Activated CD4-positive, alpha-beta T cell treated with anti-CD3 and anti-CD28 coated beads, Interleukin-2, amount 50 U/mL, for 1 hour (primary cell): ENCODE measurements at places on chromosomes 5 and 9.

- DNase-seq = no peak
These were observed 10.4 kb upstream of the DEPDC1B start for GRCh38 chr5:60710362-60710761.

GRCh38 chr9:130286072-130286770, 20.7 kb downstream of the HMCN2 start:
- no peak for DNase-seq

GRCh38 chr5:169161022-169161680, 139.8 kb downstream of the SLIT3 start:
- DNase-seq = no peak

DNA sequence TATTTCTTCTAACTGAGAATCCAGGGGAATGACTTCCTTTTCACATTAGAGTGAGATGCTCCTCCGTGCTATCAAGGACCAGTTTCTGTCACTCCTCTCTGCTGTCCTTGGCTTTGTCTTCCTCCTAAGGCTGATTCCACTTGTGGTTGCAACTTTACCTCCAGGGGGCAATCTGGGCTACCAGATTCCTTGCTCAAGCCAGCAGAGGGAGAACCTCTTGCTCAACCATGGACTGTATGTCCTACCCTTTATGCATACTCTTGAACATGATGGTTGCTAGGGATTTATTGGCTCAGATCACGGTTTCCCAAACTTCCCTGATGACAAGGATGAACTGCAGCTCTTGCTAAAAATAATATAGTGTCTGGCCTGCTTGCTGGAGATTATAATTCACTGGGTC, 24.0 kb downstream of the NNT start:
- DNase-seq = no peak

DNA sequence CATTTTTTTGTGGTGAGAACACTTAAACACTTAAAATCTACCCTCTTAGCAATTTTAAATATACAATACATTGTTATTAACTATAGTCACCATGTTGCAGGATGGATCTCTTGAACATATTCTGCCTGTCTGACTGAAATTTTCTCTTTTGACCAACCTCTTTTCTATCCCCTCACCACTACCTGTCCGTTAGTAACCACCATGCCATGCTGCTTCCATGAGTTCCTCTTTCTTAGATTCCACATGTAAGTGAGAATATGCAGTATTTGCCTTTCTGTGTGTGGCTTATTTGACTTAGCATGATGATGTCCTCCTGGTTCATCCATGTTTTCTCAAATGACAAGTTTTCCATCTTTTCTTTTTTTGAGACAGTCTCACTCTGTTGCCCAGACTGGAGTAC, 48.5 kb upstream of the NAA35 start:
- DNase-seq = no peak

DNA sequence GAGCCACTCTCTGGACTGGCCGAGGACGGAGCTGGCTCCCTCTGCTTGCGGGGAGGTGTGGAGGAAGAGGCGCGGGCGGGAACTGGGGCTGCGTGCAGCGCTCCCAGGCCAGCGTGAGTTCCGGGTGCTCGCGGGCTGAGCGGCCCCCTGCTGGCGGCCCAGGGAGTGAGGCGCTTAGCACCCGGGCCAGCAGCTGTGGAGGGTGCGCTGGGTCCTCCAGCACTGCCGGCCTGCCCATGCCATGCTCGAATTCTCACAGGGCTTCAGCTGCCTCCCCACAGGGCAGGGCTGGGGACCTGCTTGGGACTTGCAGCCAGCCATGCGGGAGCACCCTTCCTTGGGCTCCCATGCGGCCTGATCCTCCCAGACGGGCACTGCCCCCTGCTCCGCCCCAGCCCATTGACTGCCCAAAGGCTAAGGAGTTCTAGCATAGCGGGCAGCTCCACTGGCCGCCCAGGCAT, 416.9 kb downstream of the MRPS30 start:
- DNase-seq = no peak

DNA sequence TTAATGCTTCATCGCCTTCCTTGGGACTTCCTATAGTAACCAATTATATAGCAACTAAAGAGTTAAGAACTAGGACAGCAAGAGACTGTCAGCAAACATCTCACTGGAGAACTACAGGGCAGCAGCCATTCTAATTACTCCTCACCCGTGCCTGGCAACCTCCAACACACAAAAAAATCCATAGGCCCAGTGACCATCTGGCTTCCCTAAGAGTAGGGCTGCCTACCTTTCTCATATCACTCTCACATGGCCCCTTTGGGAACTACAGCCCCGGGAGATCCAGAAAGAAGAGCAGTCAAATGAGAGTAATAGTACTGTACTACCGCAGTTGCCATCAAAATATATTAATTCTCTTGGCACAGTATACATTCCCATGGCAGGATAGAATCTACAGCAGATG, 5.7 kb downstream of the DCAF10 start:
- DNase-seq = no peak

GRCh38 chr9:93761822-93762221, 185.4 kb downstream of the PHF2 start:
- no peak for DNase-seq

DNA sequence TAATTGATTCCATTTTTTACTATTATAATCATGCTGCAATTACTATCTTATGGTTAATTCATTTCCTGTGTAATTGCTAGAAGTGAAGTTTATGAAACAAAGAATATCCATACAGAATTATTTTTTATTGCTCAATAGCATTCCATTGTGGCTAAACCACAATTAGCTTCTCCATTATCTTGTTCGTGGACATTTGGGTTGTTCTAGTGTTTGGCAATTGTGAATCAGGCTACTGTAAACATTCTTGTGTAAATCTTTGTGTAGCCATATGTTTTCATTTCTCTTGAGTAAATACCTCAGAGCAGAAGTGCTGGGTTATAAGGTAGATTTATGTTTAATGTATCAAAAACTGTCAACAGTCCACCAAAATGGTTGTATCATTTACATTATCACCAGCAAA, 341.1 kb downstream of the MAT2B start:
- DNase-seq = no peak

- no peak for DNase-seq
These were observed 32.8 kb upstream of the NMUR2 start for GRCh38 chr5:152437866-152438265.

DNA sequence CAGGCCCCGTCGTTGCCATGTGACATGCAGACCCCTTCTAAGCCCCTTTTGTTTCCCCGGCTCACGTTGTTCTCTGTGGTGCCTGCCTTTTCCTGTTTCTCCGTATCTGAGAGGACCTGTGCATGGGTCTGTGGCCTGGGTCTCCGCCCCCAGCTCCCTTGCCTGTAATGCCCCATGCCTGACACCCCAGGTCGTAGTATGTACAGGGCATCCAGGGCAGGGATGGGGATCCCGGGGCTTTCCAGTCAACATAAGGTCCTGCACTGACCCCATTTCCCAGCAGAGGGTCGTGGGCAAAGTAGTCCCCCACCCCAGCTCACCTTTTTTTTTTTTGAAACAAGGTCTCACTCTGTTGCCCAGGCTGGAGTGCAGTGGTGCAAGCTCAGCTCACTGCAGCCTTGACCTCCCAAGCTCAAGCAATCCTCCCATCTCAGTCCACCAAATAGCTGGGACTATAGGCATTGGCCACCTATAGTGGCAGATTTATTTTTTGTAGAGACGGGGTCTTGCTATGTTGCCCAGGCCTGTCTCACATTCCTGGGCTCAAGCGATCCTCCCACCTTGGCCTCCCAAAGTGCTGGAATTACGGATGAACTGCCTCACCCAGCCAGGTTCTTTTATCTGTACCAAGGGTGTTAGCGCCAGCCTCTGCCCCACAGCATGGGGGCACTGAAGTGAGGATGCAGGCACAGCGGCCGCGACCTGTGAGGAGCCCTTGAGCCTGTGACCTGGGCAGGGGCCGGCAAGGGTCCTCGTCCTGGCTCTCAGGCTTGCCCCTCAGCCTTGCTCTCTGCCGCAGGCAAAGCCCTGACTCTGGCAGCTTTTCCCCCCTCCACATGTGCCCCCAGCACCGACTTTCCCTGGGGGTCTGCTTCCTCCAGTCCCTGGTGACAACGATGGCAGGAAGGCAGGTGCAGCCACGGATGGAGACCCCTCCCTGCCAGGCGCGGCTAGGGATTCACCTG, 19.1 kb upstream of the QSOX2 start:
- no peak for DNase-seq

DNA sequence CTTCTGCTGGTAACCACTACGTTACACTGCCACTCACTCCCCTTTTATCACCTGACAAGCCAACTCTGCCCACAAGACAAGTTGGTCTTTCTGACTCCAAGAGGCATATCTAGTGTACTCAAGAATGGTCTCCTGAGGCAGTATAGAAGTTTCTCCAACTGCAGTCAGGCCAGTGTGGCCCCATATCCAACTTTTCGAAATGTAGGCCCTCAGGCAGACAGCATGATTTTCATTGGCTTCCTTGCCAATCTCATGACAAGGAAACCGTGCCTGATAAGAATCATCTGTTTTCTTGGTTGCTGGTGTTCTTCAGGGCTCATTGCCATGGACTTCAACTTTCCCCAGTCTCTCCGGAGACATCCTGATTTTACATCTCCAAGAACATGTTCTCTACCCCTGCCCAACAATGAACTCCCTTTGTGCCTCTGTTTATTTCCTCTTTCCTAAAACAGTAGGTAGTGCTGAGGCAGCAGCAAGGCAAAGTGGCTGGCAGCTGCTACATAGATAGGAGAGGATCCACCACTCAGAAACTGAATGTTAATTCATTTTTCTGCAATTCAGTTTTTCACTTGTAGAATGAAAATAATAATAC, 62.6 kb upstream of the SEMA6A start:
- no peak for DNase-seq

DNA sequence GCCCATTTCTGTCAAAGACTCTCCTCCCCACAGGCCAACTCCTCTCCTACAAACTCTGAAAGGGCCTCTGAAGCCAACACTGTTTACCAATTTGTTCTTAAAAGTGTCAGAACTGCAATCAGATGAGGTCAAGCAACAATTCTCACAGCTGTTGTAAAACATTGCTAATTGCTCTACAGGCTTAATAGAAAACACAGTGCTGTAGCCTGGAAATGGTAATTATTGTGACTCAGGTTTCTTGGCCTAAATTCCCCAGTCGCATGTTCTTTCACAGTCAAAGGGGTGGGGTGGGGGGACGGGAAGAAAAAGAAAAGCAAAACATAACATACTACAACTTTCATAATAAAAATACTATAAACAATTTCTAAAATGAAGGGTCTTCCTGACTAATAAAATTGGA, 343.2 kb downstream of the DMAC1 start:
- DNase-seq = no peak

GRCh38 chr9:16426716-16427115, 443.8 kb downstream of the BNC2 start:
- DNase-seq = no peak

DNA sequence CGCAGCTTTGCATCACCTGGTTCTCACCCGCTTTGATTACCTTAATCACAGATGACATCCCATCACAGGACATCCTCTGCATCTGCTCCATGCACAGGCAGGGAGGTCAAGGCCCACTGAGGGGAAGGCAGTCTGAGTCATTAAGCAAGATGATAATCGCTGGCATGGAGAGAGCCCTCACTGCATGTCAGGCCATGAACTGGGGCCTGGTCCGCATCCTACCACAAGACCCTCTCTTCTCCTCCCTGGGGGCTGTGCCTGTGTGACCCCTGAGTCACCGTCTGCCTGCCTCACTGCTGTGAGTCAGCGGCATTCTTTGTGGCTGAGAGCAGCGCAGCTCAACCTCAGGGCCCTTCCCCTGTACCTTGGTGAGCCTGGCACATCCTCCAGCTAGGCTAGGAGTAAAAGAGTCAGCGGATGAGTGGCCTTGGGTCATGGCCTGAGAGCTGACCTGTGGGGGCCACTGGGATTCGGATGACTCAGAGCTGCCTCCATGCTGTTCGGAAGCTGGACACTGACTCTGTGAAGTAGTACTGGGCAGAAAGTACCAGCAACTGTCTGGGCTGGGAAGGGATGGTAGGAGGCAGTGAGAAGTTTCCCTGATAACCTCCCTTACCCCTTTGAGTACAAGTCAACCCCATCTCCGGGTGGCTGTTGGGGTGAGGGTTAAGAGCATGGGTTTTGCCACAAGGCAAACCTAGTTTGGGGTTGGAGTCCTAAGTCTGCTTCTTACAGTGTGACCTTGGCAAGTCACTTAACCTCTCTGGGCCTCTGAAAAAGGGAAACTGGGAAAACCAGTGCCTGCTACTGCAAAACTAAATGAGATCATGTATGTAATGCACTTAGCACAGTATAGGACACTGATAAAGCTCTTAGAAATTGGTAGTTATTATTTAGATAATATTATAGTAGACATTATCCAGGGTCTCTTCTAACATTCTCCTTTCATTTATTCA, 14.6 kb upstream of the ARSI start:
- no peak for DNase-seq

DNA sequence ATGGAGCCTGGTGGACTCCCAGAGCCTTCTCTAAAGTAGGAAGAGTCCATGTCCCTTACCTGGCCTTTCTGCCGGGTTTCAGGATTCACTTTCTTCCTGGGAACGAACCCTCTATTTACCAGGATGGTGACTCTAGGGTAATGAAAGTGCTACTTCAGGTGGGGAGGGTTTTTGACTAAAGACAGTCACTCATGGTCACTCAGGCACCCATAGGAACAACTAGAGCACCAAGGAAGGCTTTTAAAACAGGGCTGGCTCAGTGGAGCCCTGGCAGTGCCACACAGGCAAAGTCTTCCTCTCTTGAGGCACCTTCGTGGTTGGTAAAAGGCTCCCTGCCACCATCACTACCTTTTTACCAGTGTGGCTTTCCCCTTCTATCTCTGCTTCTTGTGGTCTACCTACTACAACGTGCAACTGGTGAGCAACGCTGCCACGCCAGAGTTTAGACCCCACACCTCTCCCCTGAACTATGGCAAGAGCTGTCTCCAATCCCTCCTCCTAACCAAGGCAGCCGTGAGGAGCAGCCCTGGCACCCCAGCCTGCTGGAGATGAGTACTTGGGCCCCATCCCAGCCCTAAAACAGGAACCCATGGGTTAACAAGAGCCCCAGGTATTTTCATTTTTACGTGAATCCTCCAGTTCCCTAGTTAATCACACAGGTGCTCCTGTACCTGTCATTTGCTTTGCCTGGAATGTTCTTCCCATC, 3.5 kb downstream of the SURF1 start:
- no peak for DNase-seq

GRCh38 chr9:112489039-112489546, 2.5 kb downstream of the KIAA1958 start:
- no peak for DNase-seq

DNA sequence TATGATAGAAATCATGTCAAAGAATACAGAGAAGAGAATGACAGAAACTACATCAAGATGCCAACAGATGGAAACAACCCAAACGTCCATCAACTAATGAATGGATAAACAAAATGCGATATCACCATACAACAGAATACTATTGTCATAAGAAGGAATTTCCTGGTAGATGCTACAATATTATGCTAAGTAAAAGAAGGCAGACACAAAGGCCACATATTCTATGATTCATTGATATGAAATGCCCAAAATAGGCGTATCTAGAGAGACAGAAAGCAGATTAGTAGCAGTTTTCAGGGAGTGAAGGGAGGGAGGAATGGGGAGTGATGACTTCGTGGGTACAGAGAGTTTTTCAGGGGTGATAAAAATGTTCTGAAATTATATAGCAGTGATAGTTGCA, 58.3 kb upstream of the AKNA start:
- DNase-seq = no peak

- DNase-seq = no peak
These were observed 28.9 kb downstream of the RASEF start for GRCh38 chr9:83034026-83034425.

- no peak for DNase-seq
These were observed 556 bp downstream of the PCDHGC3 start for GRCh38 chr5:141476132-141476911.
